Stimulated activated CD4-positive, alpha-beta T cell treated with anti-CD3 and anti-CD28 coated beads, Interleukin-1b, Interleukin-23, amount 100 ng/mL, for 24 hours (primary cell): ENCODE measurements at places on chromosomes 16 and 17.

DNA sequence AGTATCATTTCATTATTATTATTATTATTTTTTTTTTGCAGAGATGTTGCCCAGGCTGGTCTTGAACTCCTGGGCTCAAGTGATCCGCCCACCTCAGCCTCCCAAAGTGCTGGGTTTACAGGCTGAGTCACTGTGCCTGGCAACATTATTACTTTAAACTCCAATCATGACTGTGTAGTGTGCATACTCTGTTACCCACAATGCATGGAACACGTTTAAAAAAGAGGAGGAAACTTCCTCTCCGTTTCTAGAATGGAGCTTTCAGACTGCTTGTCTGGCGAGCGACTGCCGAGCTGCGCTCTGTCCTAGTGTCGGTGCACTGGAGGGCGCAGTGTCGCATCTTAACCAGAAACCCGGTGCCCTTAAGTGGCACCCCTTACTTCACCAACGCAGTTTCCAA is 22.1 kb upstream of the FASN start:
- no peak for DNase-seq

DNA sequence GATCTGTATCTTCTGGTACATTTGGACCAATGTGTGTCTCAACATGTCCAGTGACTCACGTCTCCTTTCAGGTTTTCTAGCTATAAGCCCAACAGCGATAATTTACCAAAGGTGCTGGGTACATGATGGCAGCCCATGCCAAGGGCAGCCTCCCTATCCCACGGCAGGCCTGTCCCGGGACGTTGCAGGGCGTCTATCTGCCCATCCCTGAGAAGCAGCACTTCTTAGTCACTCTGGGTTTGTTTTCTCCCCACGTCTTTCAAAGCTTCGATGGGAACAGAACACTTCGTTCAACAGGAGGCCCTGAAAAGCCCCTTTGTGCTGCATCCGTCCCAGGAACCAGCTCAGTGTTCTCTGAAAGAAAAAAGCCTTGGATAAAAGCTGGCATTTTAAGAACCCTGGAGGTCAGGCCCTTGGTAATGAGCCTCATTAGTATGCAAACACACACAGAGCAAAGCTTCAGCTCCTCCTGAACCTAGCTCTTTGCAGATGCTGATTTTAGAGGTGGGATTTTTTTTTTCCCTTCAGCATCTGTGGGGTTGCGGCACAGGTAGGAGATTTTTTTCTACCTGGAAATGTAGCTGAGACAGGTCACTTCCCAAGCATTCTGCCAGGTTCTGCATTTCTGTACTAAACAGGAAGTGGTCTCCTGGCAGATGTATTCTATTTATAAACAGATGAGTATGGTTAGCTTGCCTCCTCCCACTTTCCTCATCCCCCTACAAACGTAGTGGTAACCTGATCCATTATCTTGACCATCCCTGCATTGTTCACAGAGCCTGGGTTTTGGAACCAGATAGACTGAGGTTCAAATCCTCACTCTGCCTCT is 17.5 kb upstream of the MT4 start:
- no peak for DNase-seq

DNA sequence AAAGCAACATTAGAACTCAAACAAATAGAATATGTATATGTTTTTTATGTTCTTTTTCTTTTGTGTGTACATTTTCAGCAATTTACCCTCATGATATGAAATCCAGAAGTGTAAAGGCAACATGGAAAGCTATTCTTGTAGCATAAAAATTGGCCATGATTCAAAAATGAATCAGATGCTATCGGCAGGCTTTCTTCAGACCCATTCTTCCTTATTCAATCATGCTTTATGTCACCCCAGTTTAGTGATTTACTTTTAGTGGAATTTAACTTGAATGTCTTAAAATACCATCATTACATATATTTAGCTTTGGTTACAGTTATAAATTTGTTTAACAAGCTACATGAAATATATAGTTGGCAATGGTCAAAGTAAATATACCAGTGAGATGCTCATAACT is 21.4 kb upstream of the SMIM36 start:
- DNase-seq = no peak

DNA sequence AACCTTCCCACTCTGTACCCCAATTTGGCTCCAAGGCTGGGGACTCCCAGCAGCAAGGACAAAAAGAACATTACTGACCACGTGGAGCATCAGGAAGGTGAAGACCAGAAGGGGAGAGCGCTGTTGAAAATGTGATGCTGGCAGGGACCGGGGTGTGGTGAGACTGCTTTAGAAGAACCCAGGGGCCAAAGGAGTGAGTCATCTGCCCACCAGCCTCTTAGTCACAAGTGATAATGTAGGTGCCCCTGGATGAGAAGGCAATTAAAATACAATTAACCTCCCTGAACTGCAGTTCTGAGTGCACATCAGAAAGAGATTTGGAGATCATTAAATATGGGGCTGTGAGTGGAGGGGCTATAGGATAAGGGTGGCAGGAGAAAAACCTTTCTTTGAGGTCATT is 366.6 kb upstream of the CCL2 start:
- DNase-seq = no peak

- no peak for DNase-seq
These were observed 26.7 kb upstream of the TEX2 start for GRCh38 chr17:64289741-64290141.
